ENCODE measurements at places on chromosomes 1 and 21.

- H3K36me3 ChIP-seq: no peaks in the 10 kb centered on the region
- H3K27me3 ChIP-seq: no peaks in the 10 kb centered on the region
- no peak overlapping the region for H3K27ac ChIP-seq
- no peak overlapping the region for H3K4me3 ChIP-seq
Measured at GRCh38 chr1:172476218-172476811, 32.4 kb upstream of the PIGC start.

- peaks cover 18% of the 10 kb centered on the region for H3K27me3 ChIP-seq
- DNase-seq: no peak
- no peak overlapping the region for H3K27ac ChIP-seq
Measured at GRCh38 chr1:47793563-47793962, 203.6 kb downstream of the TRABD2B start.

GRCh38 chr1:172955161-172955815 lies 95.5 kb downstream of the TNFSF18 start:
- DNase-seq: no peak
- no peak overlapping the region for H3K27ac ChIP-seq
- H3K27me3 ChIP-seq: no peaks in the 10 kb centered on the region
- H3K36me3 ChIP-seq: no peaks in the 10 kb centered on the region
- H3K4me3 ChIP-seq: no peak overlapping the region

GRCh38 chr1:160868141-160868540 lies 5.5 kb upstream of the CD244 start:
- H3K4me3 ChIP-seq: no peak overlapping the region
- H3K27ac ChIP-seq: no peak overlapping the region
- peaks cover 3% of the 10 kb centered on the region for H3K27me3 ChIP-seq
- no peaks in the 10 kb centered on the region for H3K4me1 ChIP-seq

DNA sequence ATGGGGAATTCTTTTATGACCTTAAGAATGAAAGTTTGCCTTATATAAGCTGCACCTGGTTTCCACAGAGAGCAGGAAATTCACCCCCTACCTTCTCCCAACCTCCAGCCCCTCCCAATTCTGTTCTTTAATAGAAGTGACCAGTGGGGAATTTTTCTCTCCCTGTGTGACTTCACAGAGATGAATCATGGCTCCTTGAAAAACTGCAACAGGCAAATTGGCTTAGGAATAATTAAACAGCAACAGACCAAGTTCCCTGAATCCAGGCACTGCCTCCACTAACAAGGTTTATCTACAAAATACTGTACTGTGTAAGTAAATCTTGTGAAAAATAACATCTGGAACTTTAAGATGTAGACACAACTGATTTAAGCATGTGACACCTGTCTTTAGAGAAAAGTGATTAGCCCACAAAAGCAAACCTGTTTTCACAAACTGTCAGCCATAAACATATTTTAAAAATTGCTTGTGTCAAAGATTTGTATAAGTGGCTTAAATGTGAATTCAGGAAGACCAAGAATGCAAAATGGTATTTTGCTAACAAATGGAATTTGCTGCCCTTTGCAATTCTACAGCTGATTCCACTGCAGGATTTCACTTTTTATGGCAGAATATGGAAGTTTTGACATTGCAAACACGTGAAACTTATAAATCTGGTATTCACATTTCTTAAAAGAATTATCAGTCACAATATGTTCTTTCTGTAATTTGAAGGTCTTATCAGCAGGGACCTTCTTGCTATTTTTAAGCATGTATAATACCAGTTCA lies 54.0 kb downstream of the ALG14 start:
- H3K27me3 ChIP-seq: no peaks in the 10 kb centered on the region
- no peak for DNase-seq
- no peak overlapping the region for H3K4me3 ChIP-seq
- no peak overlapping the region for H3K27ac ChIP-seq
- no peaks in the 10 kb centered on the region for H3K36me3 ChIP-seq

All from chondrocyte (in vitro differentiated cells).